CD4-positive, alpha-beta T cell treated with Interleukin-17A for 1 hour (primary cell): ENCODE measurements at places on chromosomes 2 and 18.

DNA sequence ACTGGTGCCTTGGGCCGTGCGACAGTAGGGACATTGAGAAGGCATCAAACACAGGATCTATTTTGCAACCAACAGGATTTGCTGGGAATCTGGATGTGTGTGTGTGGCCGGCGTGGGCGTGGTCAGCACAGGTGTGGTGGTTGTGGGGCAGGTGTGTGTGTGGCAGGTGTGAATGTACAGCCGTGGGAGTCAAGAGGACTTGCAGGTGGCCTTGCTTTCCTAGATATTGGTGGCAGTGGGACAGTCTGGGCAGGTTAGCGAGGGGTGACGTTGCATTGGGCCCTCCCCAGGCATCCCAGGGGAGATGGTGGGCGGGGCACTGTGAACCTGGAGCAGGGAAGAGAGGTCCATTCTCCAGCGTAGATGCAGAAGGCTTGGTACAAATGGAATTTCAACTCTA is 3.2 kb upstream of the LIMS2 start:
- no peak for DNase-seq

DNA sequence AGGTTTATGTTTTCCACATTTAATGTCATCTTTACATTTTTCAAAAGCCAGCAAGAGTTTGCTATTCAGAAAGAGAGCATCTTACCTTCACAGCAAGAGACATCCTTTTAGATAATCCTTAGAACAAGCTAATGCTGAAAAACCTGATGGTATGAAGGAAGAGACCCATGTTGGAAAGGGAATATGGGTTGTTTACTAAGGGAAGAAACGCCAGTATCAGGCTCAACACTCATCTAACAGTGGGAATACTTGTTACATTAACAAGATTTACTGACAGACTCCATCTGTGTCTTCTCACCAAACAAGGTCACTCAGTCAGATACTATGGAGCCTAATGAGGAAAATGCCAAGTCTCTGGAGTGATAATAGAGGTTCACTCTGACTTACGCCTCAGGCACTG is 1474.1 kb upstream of the SLC39A10 start:
- DNase-seq, result no peak

DNA sequence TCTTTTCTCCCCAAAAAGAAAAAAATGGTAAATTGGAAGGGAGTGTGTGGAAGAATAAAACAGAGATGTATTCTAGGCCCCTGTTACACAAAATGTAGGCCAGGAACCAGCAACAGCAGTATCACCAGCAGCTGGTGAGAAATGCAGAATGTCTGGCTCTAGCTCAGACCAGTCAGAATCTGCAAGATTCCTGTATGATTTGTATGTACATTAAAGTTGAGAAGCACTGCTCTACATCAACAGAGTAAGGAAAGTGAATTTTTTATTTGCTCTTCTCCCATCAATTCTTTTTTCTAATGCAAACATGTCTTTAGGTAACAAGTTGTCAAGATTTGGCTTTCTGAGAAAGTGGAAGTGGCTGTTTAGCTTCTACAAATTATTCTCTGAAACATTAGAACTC is 235.4 kb upstream of the FANCL start:
- DNase-seq, result no peak

GRCh38 chr2:111213877-111214276 is 93.2 kb downstream of the BCL2L11 start:
- DNase-seq, result no peak

DNA sequence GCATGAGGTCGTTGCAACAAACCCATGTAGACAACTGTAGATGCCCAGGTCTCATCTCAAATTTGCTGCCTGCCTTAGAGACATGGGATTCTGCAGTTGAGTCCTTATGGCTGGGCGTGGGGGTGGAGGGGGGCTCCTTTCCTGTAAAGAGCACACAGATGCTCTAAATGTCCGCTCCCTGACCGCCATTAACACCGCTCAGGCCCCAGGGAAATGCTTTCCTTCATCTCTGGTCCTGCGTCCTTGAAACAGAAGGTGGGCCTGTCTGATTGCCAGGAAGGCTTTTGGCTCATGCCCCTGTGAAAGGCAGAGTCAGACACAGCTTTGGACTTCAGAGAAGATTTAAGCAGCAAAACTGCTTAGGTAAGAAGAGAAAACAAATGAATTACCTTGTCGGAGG is 25.7 kb downstream of the GPR39 start:
- no peak for DNase-seq

- DNase-seq, result no peak
Measured at GRCh38 chr2:241777686-241778627, 1.3 kb downstream of the GAL3ST2 start.

GRCh38 chr18:374721-375168 is 106.9 kb upstream of the THOC1 start:
- no peak for DNase-seq

GRCh38 chr2:230664128-230664527 is 48.5 kb upstream of the CAB39 start:
- no peak for DNase-seq

GRCh38 chr18:52465391-52465790 is 125.4 kb downstream of the DCC start:
- no peak for DNase-seq

- no peak for DNase-seq
Measured at GRCh38 chr18:41216341-41217003, 738.6 kb upstream of the PIK3C3 start.

DNA sequence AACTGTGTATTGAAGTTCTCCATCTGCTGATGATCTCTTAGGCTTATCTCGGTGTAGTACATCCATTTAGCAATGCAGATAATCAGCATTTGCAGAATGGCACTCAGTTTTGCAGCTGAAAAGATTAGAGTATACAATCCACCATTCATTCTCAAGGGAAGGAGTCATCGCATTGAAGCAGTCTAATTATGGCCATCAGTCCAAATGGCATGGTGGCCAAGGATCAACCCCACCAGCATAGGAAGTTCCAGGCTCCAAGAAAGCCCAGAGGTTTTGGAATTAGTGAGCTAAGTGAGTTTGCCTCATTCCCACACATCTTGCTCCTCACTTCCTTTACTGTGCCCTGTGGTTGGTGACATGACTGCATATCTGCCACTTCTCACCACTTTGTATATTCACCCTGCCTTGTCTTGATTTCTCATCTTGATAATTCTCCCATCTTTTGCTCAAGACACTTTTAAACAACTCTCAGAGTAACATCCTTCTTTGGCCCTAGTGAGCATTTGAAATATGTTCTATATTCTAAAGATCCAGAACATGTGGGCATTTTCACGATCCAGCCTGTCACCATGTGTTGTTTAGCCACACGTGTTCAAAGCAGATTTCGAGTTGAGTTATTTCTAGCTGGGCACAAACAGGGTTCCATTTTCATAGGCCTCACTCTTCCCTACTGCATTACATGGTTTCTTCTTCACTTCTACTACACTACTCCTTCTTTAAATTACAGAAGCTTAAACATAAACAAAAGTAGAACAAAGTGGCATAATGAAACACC is 1119.8 kb downstream of the TSN start:
- no peak for DNase-seq

- DNase-seq, result no peak
Measured at GRCh38 chr2:176637142-176637485, 367.9 kb downstream of the MTX2 start.

DNA sequence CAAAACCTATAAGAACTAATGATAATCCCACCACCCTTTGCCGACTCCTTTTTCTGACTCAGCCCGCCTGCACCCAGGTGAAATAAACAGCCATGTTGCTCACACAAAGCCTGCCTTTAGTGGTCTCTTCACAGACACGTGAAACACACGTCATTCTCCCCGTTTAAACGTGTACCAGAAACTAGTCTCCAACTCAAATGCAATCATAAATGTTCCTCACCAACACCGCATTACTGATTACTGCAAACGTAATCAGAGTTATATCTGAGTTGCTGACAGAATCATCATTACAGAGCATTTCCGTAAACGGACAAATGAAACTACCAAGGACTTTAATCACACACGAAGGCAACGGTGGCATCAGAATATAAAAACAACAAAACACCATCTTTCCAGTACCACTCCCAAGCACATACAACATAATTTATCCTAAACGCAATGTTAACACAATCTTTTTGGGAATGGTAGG is 1.9 kb downstream of the CLK1 start:
- peak; percentile 83 for DNase-seq

GRCh38 chr2:6694555-6694954 is 171.2 kb downstream of the CMPK2 start:
- no peak for DNase-seq

- DNase-seq, result no peak
Measured at GRCh38 chr2:30273574-30273929, 42.2 kb downstream of the LBH start.

- no peak for DNase-seq
Measured at GRCh38 chr2:24626131-24626530, 135.1 kb downstream of the NCOA1 start.

DNA sequence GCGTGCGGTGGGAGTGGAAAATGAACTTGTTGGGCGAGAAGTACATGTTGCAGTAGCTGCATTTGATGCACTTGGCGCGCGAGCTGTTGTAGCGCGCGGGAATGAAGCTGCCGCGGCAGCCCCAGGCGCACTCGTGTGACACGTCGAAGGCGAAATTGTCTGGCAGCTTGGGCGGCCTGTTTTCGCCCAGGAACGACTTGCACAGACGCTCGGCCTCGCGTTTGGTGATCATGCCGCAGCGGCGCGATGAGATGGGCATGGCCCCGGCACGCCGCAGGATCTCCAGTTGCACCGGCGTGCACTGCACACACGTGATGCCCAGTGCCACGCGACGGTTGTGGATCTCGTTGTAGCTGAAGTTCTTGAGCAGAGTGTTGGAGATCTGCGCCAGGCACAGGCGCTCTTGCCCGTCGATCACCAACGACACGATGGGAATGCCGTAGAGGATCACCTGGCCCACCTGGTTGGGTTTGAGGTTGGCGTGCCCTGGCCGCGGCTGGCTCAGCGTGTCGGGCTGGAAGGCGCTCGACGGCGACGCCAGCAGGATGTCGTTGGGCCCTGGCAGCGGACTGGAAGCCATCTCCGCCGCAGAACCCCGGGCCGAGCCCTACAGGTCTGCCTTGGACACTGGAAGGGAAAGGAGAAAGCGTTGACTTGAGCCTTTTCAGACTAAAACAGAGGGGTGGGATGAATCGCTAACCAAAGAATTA is 2.7 kb downstream of the SKOR2 start:
- DNase-seq, result no peak

- DNase-seq, result no peak
Measured at GRCh38 chr2:46847185-46847710, 68.4 kb downstream of the MCFD2 start.

DNA sequence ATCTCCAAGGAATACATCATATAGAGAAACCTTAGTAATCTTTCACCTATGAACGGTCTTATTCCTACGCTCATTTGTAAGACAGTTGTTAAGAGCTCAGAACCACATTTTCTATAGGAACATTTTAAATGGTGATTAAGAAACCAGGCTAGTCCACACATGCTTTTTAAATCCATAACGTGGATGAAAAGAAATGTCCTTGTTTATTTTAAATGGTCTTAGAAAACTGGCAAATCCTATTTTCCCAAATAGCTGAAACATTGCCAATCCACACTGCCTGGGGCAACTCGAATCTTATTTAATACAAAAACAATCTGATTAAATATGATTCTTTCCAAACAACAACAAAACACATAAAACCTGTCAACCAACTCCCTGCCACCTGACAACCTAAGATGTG is 23.7 kb downstream of the METTL8 start:
- no peak for DNase-seq

DNA sequence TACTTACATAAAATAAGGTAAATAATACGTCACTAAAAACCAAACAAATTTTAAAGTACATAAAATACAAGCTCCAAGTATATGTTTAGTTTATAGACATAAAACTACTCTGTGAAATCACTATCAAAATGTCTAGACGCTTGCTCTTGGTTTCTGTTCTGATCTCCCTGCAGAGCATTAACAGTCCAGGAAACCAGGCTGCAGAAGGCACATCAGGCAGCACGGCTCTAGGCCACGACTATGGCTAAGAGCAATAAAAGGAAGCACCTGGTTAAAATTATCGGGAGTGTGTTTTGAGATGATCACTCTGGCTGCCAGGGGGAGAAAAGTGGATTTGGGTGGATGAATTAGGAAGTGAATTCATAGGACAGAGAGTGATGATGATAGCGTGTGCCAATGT is 196.0 kb upstream of the SPHKAP start:
- no peak for DNase-seq

DNA sequence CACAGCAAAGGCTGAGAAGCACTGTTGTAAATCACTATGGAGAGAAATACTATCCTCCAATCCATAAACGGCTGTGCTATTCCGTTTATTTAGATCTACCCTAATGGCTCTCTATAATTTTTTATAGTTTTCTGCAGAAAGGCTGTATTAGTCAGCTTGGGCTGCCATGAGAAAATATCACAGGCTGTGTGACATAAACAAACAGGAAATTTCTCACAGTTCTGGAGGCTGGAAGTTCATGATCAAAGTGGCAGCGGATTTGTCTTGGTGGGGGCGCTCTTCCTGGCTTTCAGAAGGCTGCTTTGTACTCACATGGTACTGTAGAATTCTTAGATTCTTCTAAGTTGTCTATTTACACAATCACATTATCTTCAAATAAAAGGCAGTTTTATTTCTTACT is 44.1 kb downstream of the C1D start:
- DNase-seq, result no peak

GRCh38 chr2:205685314-205686055 is 3.2 kb downstream of the NRP2 start:
- no peak for DNase-seq

GRCh38 chr18:35284841-35285240 is 5.2 kb downstream of the ZSCAN30 start:
- no peak for DNase-seq

- DNase-seq, result peak; percentile 66
Measured at GRCh38 chr2:37323781-37324535, 675 bp downstream of the PRKD3 start.

DNA sequence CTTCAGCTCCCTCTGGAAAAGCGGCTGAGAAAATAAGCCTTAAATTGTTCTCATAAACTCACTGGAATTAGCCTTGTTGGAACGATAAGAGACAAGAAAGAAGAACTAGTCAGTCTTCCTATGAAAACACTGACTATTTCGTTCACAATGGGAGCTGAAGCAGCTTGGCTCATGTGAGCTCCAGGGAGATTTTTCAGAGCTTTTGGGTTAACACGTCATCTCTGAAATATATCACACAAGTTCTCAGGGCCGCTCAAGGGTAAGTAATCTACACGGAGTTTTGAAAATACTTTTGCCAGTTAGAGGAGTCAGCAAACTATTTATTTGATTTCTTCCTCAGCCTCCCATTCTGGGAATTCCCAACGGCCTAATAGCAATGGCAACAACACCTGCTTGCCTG is 316.2 kb upstream of the MGAT5 start:
- DNase-seq, result no peak

DNA sequence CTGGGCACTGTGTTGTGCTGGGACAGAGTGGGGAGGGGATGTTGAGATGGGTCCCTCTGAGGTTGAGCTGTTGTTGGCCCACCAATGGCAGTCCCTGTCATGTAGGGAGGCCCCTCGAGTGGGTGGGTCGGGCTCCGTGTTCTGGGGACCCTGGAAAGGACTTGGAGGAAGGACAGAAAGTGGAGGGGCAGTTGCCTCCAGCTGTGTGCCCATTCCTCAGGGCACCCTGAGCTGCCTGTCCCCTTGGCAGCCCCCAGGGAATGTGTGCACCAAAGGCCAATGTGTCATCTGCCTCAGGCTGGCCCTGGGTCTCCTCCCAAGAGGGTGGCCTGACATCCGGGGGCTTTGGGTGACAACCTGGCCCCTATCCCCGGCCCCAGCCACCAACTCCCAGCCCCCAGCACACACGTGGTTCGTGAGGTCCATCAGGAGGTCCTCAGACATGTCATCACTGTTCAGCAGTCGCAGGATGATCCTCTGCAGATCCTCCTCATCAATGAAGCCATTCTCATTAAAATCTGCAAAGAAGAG is 57.7 kb downstream of the CIB4 start:
- no peak for DNase-seq

- DNase-seq, result no peak
Measured at GRCh38 chr2:202084265-202084664, 11.2 kb downstream of the KIAA2012 start.
